ENCODE measurements at places on chromosomes 3 and 15.
A peak's percentile ranks its signal among the peaks of the same experiment; 100 is the strongest.

DNA sequence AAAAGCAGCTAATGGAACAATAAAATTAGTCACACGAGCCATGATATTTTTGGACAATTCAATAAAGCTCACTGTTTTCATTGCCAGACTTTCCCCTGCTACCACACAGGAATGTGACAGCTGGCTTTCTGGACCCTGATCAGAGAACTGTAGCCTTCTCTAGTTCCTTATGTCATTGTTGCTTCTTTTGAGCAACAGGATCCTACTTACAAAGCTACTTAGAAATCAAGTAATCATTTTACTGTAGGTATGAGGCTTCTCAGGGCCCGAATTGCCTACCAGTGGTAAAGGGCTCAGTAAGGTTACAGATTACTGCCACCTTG, 94.3 kb upstream of the AADACL2 start:
- no peak for DNase-seq

DNA sequence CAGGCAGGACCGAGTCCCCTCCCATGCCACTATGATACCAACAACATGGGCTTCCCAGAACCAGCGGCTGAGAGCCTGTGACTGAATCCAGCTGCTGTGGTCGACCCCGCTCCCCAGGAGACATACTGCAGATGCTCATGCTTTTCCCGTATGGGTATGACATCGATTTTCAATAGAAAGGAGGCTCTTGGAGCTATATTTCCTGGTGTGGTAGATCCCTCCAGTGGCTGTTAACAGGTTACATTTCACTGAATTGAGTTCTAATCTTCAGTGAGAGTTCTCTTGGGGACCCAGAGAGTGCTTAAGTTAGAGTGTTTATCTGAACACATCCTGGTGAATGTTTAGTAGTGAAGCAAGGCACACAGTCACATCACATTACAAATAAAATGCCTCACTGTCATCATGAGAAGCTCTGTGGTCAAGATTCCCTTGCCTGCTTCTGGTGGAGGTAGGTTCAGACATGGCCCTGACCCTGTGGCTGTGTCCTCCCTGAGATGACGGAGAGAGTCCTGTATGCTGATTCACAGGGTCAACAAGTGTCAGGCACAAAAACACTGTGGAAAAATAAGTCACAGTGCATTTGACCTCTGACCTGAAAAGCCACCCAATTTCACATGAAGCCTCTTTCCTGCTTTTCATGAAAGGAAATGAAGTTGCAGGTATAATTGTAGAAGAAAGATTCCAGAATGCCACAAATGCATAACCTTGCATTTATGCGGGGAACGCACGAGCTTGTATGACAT, 110.9 kb downstream of the GABRG3 start:
- DNase-seq, result no peak

- no peak for DNase-seq
Observed at GRCh38 chr3:79968418-79968817, 200.6 kb upstream of the ROBO1 start.

- DNase-seq, result no peak
Observed at GRCh38 chr15:94747510-94747909, 516.1 kb downstream of the MCTP2 start.

GRCh38 chr15:101009176-101009575, 90.0 kb downstream of the LRRK1 start:
- DNase-seq, result no peak

DNA sequence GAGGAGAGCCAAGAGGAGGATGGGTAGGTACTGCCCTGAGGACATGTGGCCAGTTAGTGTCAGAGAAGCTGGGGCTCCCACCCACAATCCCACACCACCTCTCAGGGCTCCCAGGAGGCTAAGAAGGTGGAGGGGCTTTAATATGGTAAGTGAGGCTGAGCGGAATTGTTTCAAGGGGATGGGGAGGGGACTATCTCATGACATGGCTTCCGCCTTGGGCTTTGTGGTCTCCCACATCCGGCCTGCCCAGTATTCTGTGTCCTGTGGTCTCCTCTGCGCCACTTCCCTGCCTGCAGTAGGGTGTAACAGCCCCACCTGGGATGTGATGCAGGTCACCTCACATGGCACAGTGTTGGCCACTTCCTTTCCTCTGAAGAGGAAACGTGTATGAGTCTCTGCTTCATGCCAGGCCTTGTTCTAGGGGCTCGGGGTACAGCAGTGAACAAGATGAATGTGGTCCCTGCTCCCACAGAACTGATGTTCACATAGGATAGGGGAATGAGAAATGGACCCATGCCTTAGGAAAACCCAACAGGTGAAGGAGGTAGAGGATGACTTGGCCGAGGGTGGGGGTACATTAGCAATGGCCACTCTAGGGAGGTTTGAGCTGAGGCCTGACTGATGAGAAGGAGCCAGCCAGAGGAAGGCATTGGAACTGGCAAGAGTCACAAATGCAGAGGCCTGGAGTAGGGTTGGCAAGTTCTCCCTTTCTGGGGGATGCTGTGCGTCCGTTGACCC, 3.2 kb downstream of the NEIL1 start:
- no peak for DNase-seq

DNA sequence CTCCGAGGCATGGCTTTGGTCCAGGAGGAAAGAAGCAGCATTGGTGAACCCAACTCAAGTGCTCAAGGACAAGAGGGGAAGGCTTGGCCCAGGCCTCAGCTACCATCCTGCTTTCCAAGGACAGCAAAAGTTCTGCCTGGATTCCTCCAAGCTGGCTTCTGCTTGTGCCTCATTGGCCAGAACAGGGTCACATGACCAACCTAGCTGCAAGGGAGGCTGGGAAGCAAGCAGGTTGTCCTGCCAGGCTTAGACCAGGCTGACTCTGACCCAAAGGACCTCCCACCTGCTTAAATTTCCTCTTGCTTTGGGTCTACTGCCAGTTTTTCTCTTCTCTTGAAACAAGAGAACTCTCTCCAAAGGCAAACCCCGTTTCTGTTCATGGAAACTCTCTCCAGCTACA, 70.7 kb downstream of the RPN1 start:
- DNase-seq, result no peak

- DNase-seq, result no peak
Observed at GRCh38 chr15:81536356-81536755, 162.3 kb upstream of the TMC3 start.

DNA sequence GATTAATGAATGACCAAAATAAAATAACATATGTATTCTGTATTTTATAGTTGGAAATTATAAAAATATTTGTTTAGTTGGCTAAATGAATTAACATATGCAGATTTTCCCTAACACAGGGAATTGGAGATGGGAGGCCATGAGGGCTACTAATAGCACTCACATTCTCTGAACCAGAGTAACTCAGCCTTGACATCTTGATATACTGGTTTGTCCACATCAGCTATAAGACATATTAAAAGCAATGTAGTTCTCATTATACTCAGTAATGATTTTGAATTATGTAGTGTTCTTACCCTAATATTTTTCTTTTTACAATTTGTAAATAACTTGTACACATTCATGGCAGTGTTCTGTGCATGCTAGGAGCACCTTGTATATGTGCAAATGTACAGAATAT, 255.9 kb downstream of the EPHA6 start:
- DNase-seq, result no peak

GRCh38 chr3:128278761-128279600, 125.7 kb downstream of the EEFSEC start:
- DNase-seq, result peak; percentile 76

- DNase-seq, result peak; percentile 91
Observed at GRCh38 chr3:177776661-177777101, 579.4 kb upstream of the TBL1XR1 start.

DNA sequence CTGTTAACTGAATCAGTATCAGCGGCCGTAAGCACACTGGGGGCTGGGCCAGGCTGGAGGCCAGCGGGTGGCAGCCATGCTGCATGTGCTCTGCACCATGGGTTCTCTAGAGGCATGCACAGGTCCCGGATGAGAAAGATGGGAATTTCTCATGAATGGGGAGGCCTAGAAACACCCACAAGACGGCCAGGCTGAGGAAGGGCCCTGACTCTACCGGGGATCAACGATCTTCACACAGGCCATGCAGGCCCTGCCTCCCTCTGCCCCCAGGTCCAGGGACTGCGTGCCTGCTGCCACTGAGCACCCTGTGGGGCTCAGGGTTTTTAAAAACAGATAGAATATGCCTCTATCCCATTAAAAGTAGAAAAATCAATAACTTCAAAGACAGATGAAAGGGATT, 32.7 kb downstream of the SLC41A3 start:
- no peak for DNase-seq

GRCh38 chr15:91925794-91926193, 72.3 kb downstream of the SLCO3A1 start:
- DNase-seq, result no peak

Data from iris pigment epithelial cell (primary cell).